Osteoblast (primary cell): ENCODE measurements at places on chromosomes 6 and 20. TPM values are rescaled to one million over a fixed set of nuclear protein-coding genes. Genes with fewer than 3 reads are reported as not detected.

DNA sequence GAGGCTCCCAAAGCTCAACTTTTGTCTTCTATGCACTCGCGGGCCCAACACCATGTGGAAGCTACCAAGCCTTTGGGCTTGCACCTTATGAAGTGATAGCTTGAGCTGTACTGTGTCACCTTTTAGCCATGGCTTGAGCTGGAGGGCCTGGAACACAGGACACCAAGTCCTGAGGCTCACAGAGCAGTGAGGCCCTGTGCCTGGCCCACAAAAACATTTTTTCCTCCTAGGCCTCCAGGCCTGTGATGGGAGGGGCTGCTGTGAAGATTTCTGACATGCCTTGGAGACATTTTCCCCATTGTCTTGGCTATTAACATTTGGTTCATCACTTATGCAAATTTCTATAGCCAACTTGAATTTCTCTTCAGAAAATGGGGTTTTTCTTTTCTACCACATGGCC, 96.5 kb downstream of the MMUT start:
- no peaks in the 10 kb centered on the region for H3K4me1 ChIP-seq
- no peaks in the 10 kb centered on the region for H3K27me3 ChIP-seq
- H3K36me3 ChIP-seq: no peaks in the 10 kb centered on the region

- no peak overlapping the region for H3K27ac ChIP-seq
- peaks cover 5% of the 10 kb centered on the region for H3K27me3 ChIP-seq
- no peak overlapping the region for H3K4me3 ChIP-seq
- no peaks in the 10 kb centered on the region for H3K36me3 ChIP-seq
Measured at GRCh38 chr20:32651537-32651936, 22.2 kb downstream of the C20orf203 start.

The ZNF334 gene
- total RNA-seq: 5.0 and 5.8 TPM in 2 replicates

The VWA7 gene
- 0.29 and 0.36 TPM in 2 replicates for total RNA-seq

The SMIM28 gene
- not detected in 2 replicates for total RNA-seq
